ENCODE measurements at places on chromosomes 6 and 20. TPM values are rescaled to one million over a fixed set of nuclear protein-coding genes. Genes with fewer than 3 reads are reported as not detected.

THEMIS gene
- 85.0 TPM for total RNA-seq

MUC21 gene
- not detected for total RNA-seq

TRIM10 gene
- not detected for total RNA-seq

DACT2 gene
- not detected for total RNA-seq

PCIF1 gene
- 46.3 TPM for total RNA-seq

BANF2 gene
- not detected for total RNA-seq

CGA gene
- not detected for total RNA-seq

BIRC7 gene
- not detected for total RNA-seq

GRM1 gene
- not detected for total RNA-seq

NRN1 gene
- 16.4 TPM for total RNA-seq

NRM gene
- total RNA-seq = 44.6 TPM

TRIM31 gene
- total RNA-seq = not detected

TSBP1 gene
- not detected for total RNA-seq

SLC25A27 gene
- total RNA-seq = not detected

MYT1 gene
- total RNA-seq = not detected

CST1 gene
- total RNA-seq = not detected

PARD6B gene
- total RNA-seq = 4.4 TPM

TBP gene
- total RNA-seq = 20.8 TPM

LCA5 gene
- total RNA-seq = 0.05 TPM

OOEP gene
- total RNA-seq = 0.24 TPM

CALHM6 gene
- 15.9 TPM for total RNA-seq

TULP1 gene
- not detected for total RNA-seq

CNKSR3 gene
- total RNA-seq = not detected

CCN5 gene
- total RNA-seq = not detected

CPNE5 gene
- total RNA-seq = 2.4 TPM

RAB44 gene
- 0.07 TPM for total RNA-seq

All from activated naive CD4-positive, alpha-beta T cell treated with anti-CD3 and anti-CD28 coated beads, Interleukin-2, amount 10 ng/mL, durations not matched to agents 5 hours and 36 hours (primary cell).